ENCODE measurements at places on chromosomes 2 and 18.

GRCh38 chr2:215969131-215969841 is 44.1 kb downstream of the MREG start:
- no peak for DNase-seq

DNA sequence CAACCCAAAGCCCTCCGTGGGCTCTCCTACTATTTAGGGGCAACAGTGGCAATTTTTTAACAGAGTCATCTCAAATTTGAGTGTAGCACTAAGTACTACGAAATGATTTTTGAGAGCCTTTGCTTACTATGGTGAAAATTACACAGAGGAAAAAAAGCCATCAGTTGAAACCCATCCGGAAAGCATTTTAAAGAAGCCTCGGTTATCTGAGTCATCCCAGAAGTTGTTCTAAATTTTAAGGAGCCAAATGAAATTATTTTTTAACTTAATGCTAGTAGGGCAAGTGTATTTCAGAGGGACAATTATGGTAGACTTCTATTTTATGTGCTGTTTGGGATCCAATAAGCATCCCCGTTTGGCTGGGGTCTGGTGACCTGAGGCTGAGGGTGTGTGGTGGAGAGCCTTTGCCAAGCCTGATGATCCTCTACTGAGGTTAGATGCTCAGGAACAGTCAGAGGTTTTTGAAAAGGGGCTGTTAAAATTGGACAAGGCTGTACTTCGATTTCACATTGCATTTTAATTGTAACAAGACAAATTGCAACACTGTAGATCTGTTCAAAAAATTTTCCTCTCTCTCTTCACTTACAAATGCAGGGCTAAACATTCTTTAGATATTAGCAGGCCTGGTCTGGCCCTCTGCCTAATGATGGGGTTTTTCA is 47.0 kb downstream of the RAPGEF4 start:
- no peak for DNase-seq

- no peak for DNase-seq
Observed at GRCh38 chr2:149148194-149149006, 109.9 kb downstream of the LYPD6B start.

DNA sequence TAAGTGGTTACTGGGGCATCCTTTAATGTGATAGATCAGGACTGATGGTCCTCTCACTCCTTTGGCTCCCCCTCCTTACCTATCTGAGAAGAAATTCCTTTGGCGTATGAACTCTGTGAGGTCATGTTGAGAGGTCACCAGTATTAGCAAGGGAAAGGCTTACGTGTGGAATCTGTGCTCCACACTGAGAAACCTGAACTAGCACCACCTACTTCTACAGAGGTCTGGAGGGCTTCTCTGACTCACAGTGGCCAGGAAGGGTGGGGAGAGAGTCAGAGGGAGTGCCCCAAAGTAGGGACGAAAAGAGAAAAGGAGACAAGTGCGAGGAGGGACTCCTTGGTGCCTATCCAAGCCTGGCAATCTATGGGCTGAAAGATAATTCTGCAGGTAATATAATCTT is 348.6 kb downstream of the TNS1 start:
- no peak for DNase-seq

- no peak for DNase-seq
Observed at GRCh38 chr2:153464395-153464794, 14.2 kb downstream of the RPRM start.

GRCh38 chr2:233325814-233326213 is 18.2 kb downstream of the SAG start:
- DNase-seq = no peak

- no peak for DNase-seq
Observed at GRCh38 chr18:71919211-71919610, 624.9 kb downstream of the CBLN2 start.

- DNase-seq = no peak
Observed at GRCh38 chr18:46378864-46379207, 274.7 kb downstream of the HAUS1 start.

GRCh38 chr18:48740851-48741485 is 202.1 kb downstream of the CTIF start:
- no peak for DNase-seq

GRCh38 chr2:98608116-98608961 is at the start of the genes COA5 and UNC50:
TSS of gene COA5 (minus strand) at chr2:98608512. CDS start at chr2:98608405, 107 bp downstream.
TSS of gene UNC50 (plus strand) at chr2:98608589. CDS start at chr2:98609760, 1,171 bp downstream.
- peak; percentile 92 for DNase-seq

- DNase-seq = no peak
Observed at GRCh38 chr2:6724605-6725140, 141.0 kb downstream of the CMPK2 start.

DNA sequence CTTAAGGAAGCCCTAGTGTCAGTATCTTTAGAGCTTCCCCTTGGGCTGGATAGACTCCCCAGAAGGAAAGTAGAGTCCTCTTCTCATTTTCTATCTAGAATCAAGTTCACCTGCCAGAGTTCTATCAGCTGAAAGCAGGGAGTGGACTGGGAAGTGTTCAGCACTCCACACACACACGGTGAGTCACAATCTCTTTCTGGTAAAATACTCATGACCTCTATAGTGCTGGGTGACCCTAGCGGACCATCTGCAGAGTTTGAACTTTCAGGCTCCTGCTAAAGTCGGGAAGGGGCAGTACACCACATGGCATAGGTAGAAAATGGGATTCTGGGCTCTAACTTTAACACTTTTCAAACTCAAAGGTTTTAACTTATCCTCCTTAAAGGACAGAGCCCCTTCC is 43.3 kb downstream of the SAP130 start:
- DNase-seq = no peak

DNA sequence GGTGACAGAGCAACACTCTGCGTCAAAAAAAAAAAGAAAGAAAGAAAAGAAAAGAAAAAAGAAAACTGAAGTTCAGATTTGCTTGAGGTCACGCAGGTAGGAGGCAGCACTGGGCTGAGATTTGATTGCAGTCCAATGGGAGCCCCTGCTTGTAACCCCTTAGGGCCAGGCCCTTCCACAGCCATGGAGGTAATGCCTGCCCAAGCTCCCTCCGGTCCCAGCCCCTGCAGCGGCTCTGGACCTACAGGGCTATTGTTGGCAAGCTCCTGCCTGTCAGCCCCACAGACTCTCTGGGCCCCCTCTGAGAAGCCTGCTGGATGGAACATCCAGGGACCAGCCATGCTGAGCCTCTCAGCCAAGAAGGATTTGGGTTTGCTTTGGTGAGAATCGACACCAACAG is 12.2 kb downstream of the ZFP36L2 start:
- DNase-seq = no peak

- DNase-seq = no peak
Observed at GRCh38 chr2:182584462-182584861, 131.6 kb upstream of the DNAJC10 start.

- no peak for DNase-seq
Observed at GRCh38 chr2:71932037-71932779, 215.5 kb downstream of the CYP26B1 start.

DNA sequence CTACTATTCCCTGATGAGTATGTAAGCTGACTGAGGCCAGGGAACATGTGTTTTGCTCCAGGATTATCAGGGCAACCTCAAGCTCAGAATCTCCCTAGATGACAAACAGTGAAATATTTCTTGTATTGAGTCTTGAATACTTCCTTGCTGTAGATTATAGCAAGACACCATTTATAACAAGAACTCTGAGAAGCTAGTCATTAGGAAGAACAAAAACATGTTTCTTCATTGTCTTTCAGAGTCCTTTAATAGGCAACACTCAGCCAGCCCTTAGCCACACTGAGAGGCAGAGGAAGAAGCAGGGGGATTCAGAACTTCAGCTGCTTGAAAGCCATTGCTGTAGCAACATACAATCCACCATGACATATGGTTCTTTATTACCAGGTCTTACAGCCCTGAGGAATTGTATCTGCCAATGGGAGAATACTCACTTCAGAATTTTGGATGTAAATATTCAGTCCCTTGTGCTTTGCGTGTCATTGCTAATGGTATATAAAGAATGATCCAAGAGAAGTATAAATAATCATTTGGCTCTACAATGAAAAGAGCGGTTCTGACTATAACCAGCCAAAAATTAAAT is 117.5 kb upstream of the NCKAP5 start:
- DNase-seq = no peak

- DNase-seq = peak; percentile 77
Observed at GRCh38 chr2:144515696-144516410, 4.1 kb downstream of the ZEB2 start.

GRCh38 chr2:23145460-23145859 is 239.5 kb upstream of the KLHL29 start:
- DNase-seq = no peak

- DNase-seq = no peak
Observed at GRCh38 chr2:164205347-164205746, 415.9 kb downstream of the GRB14 start.
